ENCODE measurements at places on chromosomes 16 and 17. TPM values are rescaled to one million over a fixed set of nuclear protein-coding genes. Genes with fewer than 3 reads are reported as not detected.
A peak's percentile ranks its signal among the peaks of the same experiment; 100 is the strongest.

- no peak for DNase-seq
Observed at GRCh38 chr17:49399995-49400394, 14.7 kb downstream of the PHB1 start.

- DNase-seq = no peak
Observed at GRCh38 chr16:89268987-89269735, 51.7 kb downstream of the ZNF778 start.

GRCh38 chr17:56934280-56934679 is 20.4 kb upstream of the TRIM25 start:
- DNase-seq = no peak

GRCh38 chr16:72814226-72814625 is 233.7 kb downstream of the ZFHX3 start:
- DNase-seq = no peak

DNA sequence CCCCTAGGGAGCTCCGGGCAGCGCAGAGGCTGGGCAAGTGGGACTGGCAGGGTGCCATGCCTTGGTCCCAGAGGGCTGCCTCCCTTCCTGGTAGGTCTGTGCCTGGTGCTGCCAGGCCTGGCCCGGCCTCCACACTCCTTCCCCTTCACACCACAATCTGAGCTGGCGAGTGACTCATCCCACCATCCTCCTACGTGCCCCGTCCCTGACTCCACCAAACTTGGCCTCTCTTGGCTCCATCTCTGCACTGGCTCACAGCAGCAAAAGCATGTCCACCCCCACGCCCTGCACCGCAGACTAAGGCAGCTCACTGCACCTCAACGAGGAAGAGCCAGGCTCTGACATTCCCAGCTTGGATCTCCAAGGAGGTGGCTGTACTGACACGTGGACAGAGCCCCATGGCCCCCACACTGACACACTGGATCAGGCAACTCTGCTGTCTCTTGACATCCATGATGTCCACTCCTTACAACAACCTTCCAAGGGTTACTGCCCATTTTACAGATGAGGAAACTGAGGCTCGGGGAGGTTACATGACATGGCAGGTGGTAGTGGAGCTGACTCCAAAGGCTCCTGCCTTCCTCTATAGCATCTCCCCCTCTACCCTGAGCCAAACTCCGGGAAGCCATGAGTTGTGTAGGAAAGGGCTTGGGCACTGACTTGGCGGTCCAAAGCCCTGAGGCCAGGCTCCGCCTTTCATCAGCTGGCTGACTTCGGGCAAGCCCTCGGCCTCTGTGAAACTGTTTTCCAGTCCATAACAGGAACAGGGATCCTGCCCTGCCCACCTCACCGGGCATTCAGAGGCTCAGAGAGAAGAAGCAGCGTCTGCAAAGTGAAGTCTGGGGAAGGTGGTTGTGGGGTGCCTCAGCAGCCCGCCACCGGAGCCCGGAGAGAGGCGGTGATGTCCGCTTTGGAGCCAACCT is 20.1 kb upstream of the KRT19 start:
- DNase-seq = peak; percentile 15

DNA sequence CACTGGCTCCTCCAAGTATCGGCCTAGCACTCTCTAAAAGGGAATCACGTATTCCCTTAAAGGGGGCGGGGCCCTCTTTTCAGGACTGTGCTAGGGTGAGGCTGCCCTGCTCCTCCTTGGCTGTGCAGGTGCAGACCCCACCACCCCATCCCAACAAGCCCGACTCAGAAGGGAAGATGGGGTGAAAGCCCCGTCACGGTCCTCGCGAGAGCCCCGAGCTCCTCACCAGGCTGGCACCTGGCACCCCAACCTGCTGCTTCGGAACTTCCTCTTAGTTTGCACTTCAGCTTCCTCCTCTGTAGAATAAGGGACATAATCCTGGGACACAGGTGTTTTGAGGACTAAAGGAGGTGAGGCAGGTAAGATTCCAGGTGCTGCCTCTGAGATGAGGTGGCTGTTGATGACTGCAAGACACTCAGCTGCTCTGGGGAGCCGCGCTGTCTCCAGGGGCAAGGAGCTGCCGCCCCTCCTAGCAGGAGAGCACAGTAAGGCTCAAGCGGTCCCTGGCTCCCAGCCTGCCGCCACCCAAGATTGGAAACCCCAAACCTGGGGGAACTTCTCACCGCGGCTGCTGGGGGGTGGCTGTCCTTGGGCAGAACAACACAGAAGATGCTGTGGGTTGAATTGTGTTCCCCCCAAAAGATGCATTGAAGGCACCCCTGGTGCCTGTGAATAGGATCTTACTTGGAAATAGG is 88.8 kb downstream of the MGAT5B start:
- DNase-seq = no peak

- peak; percentile 79 for DNase-seq
Observed at GRCh38 chr16:920717-921116, 50.1 kb downstream of the LMF1 start.

TP53TG3C gene
- total RNA-seq = not detected

MT1E gene
- total RNA-seq = 22.1 TPM
